ENCODE measurements at places on chromosomes 16 and 17.

- no peak for DNase-seq
Measured at GRCh38 chr16:83269048-83269447, 538.7 kb upstream of the HSBP1 start.

DNA sequence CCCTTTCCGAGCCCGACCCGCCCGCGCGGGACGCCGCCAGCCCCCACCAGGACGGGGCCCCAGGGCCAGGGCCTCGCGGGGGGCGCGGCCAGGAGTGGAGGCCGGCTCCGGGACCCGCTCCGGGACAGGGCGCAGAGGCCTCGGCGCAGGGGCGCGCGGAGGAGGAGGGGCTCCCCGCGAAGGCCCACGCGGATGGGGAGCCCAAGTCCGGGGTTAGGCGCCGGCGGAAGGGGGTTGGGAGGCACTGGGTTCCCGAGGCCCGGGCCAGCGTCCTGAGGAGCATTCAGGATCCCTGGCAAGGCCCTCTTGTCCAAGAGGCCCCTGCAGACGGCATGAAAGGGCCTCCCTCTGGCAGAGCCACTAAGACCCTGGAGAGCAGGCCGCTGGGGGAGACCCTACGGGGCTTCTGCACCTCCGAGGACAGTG is 57.8 kb upstream of the CIBAR2 start:
- DNase-seq, result no peak

DNA sequence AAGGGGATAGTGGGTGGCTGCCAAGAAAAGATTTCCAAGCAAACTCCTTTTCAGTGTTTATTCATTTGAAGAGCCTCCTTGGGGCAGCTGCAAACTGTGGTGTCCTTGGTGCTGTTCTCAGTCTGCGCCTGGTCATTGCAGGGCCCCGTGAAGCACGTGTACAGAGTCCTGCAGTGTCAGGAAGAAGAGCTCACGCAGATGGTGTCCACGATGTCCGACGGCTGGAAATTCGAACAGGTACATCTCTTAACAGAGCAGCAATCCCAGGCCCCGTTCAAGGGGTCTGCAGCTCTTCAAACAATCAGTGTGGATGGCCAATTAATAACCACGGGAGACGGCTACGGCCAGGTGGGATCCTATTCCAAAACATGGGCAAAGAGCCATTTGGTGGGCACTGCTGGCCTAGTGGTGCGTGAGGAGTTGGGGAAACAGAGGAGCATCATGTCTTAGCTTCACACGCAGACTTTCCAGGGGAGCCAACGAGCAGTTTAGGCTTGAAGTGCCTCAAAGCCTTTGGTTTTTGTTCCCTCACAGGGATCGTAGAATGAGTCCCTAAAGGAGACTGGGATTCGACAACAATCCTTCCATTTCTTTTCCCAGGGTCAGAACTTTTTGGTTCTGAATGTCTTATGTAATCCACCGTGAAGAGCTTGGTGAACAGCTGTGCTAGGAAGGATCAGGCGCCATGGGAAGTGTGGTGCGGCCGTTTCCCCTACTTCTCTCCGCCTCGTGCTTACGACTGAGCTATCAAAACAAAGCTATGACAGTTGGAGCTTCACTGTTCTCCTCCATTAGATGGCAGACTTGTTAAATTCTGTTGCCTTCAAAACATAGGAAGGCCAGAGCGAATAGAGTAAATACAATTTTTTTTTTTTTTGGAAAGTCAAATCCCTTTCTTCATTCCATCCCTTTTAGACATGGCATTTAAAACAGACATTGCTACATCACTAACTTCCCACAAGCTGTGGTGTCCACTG is 12.6 kb downstream of the KCTD2 start:
- DNase-seq, result no peak

DNA sequence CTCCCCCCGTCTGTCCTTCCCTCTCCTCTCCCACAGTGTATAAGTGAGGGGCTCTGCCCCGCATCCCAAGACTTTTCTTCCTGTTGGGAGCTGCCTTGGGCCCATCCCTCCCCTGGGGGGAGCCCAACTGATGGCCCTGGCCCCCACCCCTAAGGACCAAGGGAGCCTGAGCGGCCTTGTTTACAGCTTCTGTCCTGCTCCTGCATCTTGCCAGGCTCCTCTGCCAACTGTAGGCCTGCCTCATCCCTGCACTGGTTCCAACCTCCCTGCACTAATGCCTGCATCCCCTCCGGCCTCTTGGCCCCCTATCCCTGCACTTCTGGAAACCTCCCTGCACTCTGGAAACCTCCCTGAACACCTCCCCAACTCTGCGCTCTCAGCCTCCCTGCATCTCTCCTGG is 1.4 kb upstream of the PAGR1 start:
- no peak for DNase-seq
